ENCODE measurements at places on chromosomes 1 and 21.

- DNase-seq = no peak
Observed at GRCh38 chr1:96367791-96368190, 353.8 kb upstream of the PTBP2 start.

- DNase-seq = no peak
Observed at GRCh38 chr1:31834501-31834900, 18.7 kb upstream of the SPOCD1 start.

GRCh38 chr1:17829579-17829978 lies 74.4 kb downstream of the ACTL8 start:
- no peak for DNase-seq

- DNase-seq = no peak
Observed at GRCh38 chr1:89472253-89472652, 52.4 kb upstream of the LRRC8B start.

- DNase-seq = no peak
Observed at GRCh38 chr1:231171623-231172197, 9.9 kb downstream of the TRIM67 start.

DNA sequence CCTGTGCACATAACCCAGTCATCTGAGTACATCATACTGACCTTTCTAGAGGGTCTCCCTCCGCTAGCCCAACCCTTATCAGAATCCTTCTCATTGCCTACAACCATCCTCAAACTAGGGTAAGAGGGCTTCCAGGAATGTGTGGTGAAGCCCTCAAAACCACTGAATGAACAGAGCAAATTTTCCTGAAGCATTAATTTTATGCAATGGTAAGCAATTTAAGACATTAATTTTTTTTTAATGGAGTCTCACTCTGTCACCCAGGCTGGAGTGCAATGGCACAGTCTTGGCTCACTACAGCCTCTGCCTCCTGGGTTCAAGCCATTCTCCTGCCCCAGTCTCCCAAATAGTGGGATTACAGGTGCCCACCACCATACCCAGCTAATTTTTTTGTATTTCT lies 86.1 kb upstream of the ZNF281 start:
- no peak for DNase-seq

DNA sequence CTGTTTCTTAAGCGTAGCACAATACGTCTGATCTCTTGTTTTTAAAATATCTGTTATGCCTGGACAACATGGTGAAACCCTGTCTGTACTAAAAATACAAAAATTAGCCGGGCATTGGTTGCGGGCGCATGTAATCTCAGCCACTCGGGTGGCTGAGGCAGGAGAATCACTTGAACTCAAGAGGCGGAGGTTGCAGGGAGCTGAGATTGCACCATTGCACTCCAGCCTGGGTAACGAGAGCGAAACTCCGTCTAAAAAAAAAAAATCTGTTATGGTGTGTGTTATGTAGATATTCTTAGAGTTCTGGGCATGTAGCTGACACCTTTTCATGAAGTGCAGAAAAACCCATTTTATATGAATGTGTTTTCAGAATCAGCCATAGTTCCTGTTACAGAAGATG lies 38.2 kb downstream of the RABGAP1L start:
- DNase-seq = no peak

- no peak for DNase-seq
Observed at GRCh38 chr1:30307182-30307581, 416.2 kb downstream of the MATN1 start.

DNA sequence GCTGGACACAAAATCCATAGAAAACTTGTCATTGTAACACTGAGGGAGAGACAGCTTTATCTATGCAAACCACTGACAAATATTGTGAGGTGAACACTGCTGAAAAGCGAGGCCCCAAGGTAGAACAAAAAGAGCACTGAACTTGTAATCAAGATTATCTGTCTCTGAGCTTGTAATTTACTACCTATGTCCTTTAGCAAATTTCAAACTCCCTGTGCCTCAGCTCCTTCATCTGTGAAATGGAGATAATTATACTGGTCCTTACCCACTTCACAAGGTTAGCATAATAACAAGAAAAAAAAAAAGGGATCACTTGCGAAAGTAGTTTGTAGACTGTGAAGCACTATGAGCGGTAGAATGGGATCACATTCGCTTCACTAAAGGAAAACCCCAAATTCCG lies 4.9 kb upstream of the NUCKS1 start:
- no peak for DNase-seq

GRCh38 chr1:245258271-245258920 lies 103.6 kb downstream of the KIF26B start:
- DNase-seq = no peak

DNA sequence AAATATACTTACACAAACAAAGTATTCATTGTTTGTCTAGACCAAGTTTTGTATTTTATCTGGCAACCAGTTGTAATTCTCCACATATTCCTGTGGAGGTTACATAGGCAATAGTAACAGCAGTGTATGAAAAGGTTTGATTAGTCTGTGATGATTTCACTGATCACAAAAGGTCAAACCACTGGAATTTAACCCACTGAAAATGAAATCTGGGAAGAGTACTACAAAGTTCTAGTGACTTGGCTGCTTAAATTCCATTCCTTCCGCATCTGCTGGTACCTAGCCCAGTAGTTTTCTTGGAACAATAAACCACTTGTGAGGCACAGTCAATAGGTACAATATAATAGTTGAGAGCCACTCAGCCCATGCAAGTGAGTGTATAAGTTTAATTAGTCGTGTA lies 205.4 kb downstream of the NFIA start:
- no peak for DNase-seq

DNA sequence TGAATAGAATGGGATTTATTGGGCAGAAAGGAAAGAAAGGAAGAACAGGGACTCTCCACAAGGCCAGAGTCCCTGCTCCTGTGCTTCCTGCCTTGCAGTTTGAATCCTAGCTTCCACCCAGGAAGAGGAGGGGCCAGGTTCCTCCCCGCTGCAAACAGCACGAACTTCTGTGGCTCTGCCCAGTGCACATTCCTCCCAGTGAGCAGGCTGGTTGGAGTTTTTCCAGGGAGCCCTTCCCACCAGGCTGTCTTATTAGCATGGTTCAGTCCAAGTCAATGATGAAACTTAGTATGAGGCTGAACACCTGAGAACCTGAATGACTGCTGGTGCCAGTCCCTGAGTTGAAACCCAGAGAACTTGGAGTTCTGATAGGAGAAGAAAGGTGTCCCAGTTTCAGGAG lies 247.2 kb downstream of the DUSP10 start:
- no peak for DNase-seq

DNA sequence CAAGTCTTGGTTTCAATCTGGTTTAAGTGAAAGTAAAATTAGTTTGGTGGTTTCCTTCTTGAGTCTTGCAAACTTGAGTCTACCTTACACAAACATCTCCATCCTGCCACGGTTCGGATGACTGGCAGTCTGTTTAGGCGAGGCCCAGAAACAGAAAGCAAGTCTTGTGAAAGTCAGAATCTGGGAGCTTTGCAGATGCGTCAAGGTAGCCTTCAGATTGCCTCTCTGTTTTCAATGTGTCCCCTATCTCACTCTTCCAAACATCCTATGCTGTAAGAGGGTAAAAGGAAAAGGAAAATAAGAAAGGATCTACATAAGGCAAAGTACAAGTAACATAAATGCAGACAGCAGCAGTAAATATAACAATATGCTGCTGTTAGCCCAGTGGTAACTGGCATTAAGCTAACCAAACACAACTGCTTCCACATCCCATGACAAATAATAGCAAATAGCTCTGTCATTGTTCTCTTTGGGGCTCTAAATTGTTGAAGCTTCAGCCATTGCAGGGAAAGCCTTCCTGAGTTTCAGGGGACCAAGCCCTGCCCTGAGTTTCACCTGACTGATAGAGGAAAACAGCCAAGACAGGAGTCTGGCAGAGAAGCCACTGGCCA lies 26.2 kb upstream of the C1orf105 start:
- DNase-seq = peak; percentile 32

GRCh38 chr1:202801175-202801574 lies 7.0 kb downstream of the KDM5B start:
- no peak for DNase-seq

DNA sequence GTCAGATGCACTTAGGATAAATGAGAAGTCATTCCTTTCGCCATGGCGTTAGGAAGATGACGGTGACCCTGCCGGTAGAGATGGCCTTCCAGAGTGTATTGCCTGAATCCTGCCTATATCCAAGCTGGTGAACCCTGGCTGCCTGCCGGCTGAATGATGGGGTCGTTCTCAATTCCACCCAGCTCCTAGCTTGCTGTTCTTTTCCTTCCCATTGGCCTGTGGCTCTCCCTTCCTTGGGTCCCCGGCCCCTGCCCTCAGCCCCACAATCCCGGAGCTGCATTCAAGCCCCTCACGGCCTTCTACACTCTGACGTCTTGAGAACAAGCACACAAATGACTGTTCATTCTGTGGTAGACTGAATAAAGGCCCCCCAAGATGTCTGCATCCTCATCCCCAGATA lies 28.2 kb upstream of the ZBTB21 start:
- no peak for DNase-seq

DNA sequence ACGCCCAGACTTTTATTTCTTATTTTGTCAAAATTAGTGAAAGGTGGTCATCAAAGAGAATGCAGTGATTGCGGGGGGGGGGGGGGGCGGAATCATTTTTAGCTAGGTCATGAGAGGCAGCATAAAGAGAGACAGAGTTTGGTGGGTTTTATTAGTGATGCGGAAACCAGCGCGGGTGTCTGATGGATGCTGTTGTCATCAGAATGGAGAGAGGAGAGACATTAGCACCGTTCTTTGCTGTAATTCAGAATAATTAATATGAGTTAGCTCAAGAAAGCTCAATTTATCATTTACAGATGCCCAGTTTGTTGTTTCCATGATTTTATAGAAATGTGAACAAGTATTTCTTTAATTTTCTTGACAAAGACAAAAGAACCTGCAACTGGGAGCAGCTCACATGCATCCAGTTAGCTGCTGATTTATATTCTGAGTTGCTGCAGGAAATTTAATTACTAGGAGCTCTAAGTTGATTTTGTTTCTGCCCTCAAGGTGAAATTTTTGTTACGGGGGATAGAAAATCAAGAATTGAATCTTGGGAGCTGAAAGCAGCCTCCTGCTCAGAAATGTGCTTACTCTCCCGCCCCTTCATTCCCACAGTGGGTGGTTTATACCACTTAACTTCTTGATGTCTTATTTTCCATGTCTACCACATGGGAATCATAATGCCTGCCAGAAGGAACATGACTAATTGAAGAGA lies 133.4 kb upstream of the MAP1LC3C start:
- DNase-seq = no peak

DNA sequence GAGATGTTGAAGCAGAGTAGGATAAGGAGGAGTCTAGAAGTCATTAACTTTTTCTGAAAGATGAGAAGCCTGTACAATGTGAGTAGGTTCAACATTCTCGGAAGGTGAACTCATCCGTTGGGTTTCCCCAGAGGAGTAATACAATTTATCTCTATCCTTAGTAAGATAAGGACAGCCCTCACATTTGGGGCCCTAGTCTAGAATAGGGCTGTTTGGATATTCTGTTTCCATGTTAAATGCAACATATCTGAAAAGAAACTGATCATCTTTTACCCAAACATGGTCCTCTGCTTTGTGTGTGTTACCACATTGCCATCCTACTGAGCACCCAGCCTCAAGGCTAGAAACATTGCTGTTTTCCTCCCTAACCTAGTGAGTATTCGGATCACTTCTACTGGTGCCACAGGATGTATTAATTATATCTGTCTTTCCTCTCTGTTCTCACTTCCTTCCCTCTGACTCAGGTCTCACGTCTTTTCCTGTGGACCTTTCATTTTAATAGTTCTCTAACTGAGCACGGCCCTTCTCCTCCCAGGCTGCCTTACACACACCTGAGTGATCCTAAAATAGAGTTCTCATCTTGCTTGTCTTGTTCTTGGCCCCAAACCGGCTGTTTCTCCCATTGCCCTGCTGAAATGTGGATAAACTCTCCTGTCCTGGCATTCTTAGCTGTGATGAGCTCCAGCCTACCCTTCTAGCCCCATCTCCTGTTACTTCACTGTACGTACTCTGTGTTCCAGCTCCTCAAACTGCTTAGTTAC lies 91.7 kb downstream of the CDC14A start:
- DNase-seq = no peak

- no peak for DNase-seq
Observed at GRCh38 chr1:190273161-190273560, 204.5 kb downstream of the BRINP3 start.

DNA sequence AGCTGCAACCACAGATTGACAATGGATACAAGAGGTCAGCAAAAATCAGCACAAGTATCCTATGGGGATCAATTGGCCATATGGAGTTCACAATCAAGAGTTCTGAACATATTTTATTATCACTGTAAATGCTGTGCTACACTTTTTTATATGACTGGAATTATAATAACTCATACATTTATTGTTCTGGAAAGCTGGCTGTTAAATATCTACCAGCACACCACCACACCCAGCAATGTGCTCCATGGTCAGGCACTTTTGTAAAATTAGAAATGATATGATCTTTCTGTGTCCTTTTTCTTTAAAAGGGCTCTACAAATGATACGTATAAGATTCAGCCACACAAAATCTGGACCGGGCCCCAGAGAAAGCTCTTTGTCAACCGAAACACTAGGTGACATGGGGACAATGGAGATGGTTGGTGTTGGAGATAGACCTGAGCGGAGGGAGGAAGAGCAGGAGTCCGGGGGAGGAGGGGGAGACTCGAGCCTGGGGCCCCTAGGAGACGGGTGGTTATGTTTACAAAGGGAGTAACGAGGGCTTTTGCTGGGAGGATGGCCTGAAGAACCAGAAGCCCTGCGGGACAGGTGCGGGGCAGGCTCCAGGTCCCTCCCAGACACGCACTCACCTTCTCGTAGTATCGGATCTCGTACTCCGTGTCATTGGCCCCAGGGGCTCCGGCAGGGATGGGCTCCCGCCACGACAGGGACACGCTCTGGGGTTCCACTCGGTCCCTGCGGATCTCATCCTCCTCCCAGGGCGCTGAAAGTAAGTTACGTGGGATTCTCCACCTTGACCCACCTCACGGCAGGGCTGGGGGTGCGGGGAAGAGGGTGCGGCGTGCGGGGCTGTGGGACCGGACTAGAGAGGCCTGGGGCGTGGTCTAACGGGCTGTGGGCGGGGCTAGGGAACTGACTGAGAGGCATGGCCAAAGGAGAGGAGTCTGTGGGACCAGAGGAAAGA lies 30.0 kb downstream of the EPHA10 start:
- DNase-seq = peak; percentile 20

GRCh38 chr21:46603228-46603627 lies 1.7 kb downstream of the S100B start:
- no peak for DNase-seq

GRCh38 chr1:178075333-178075732 lies 18.6 kb upstream of the RASAL2 start:
- DNase-seq = no peak

GRCh38 chr1:218642033-218642948 lies 297.2 kb downstream of the TGFB2 start:
- no peak for DNase-seq

DNA sequence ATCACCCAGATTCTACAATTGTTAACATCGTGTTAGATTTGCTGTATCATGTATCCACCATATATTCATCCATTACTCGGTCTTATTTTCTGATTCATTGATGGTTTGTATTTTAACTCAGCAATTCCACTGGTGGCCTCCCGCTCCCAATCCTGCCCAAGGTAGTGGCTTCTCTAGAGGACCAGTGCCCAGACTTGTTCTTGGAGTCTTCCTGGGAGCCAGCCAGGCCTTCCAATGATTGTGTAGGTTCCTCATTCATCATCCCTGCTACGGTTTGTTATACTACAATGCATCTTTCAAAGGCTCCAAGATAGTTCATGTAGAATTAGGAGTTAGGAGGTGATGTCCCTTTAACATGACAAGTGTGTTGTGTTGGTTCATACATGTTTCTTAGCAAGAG lies 451.1 kb downstream of the SETD4 start:
- DNase-seq = no peak

All from hematopoietic multipotent progenitor cell treated with erythropoietin and hydrocortisone succinate and interleukin-3 and kit ligand, for 4 days (in vitro differentiated cells).